Suprapubic skin (tissue), 4 donors: ENCODE measurements at places on chromosomes 4 and X. TPM values are rescaled to one million over a fixed set of nuclear protein-coding genes. Genes with fewer than 3 reads are reported as not detected.

The DGKQ gene
- total RNA-seq, result 22.2 TPM

The CT47B1 gene
- not detected for total RNA-seq

The SSX2 gene
- total RNA-seq, result not detected

The TECRL gene
- total RNA-seq, result not detected

The PLS3 gene
- total RNA-seq, result 129 TPM

The HTRA3 gene
- 3.3 TPM for total RNA-seq

The STOX2 gene
- total RNA-seq, result 14.6 TPM

The AFP gene
- not detected for total RNA-seq

The LONRF3 gene
- total RNA-seq, result 1.8 TPM

The PWWP3B gene
- total RNA-seq, result 0.94 TPM

The HSFX3 gene
- not detected for total RNA-seq

The FABP2 gene
- total RNA-seq, result not detected

The SORCS2 gene
- total RNA-seq, result 0.94 TPM

The RPL34 gene
- 1,066 TPM for total RNA-seq

The AMOT gene
- total RNA-seq, result 20.4 TPM

The TMEM31 gene
- total RNA-seq, result not detected

The PLK4 gene
- total RNA-seq, result 7.2 TPM

The TRO gene
- 3.5 TPM for total RNA-seq

The IRS4 gene
- 0.23 TPM for total RNA-seq

The HMX1 gene
- total RNA-seq, result not detected
